GM19239 (cell line): ENCODE measurements at places on chromosomes 1 and 21.

GRCh38 chr1:41842326-41842725, 76.4 kb downstream of the HIVEP3 start:
- DNase-seq, result no peak

DNA sequence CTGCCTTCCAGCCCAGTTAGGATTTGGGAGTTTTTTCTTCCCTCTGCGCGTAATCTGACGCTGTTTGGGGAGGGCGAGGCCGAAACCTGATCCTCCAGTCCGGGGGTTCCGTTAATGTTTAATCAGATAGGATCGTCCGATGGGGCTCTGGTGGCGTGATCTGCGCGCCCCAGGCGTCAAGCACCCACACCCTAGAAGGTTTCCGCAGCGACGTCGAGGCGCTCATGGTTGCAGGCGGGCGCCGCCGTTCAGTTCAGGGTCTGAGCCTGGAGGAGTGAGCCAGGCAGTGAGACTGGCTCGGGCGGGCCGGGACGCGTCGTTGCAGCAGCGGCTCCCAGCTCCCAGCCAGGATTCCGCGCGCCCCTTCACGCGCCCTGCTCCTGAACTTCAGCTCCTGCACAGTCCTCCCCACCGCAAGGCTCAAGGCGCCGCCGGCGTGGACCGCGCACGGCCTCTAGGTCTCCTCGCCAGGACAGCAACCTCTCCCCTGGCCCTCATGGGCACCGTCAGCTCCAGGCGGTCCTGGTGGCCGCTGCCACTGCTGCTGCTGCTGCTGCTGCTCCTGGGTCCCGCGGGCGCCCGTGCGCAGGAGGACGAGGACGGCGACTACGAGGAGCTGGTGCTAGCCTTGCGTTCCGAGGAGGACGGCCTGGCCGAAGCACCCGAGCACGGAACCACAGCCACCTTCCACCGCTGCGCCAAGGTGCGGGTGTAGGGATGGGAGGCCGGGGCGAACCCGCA, at the start of gene PCSK9:
TSS of gene PCSK9 (plus strand) at position 207 of the 741 bp plus-strand sequence. CDS start at position 497, 290 bp downstream.
- no peak for DNase-seq

DNA sequence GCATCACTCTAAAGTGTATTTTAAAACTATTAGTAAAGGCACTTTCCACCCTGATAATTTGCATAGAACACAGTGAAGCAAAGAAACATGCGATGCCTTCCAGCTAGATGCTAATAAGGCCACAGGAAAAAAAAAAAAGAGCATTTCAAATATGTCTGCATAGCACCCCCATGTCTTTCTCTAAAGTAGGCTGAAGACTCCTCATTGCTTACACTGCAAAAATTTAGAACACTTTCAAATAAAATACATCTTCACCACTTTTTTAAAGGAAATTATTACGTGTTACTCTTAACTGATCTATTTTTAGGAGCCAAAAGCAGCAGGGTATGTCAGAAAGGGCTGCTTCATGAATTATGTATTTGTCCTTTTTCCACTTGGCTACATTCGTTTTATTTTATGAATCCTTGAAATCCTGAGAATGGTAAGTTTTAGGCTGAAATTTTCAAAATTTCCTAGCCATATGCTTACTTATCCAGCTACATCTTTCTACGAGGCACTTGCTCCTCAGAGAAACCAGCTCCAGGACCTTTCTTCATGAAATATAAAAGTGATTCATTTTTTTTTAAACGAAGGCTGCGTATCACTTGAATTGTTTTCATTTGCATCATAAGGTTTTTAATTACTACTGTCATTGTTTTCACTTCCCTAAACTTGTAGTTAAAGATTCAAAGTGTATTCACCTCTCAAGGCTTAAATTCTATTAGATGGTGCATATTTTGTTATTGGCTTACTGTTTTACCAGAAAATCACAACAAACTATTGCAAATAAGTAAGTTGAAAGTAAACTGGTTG, 513.0 kb downstream of the PTPRC start:
- no peak for DNase-seq

- no peak for DNase-seq
Measured at GRCh38 chr1:98559291-98559690, 102.2 kb upstream of the SNX7 start.

- no peak for DNase-seq
Measured at GRCh38 chr1:63319046-63320021, 3.0 kb upstream of the FOXD3 start.

DNA sequence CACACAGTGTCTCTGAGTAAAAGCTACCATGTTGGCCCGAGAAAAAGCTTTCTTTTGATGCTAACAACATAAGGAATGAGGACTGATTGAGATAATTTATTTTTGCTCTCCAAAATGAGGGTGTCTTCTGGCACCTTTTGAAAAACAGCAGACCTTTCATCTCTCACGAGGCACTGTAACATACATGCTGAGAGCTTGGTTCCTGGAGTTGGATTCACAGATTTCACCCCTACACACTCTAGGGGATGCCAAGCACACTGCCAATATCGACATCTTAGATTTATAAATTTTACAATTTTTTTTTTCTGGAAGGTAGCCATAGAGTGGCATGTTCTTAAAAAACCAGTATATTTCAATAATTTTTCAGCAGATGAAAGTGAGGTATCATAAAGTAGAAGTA, 408.3 kb downstream of the DSCAM start:
- DNase-seq, result no peak

DNA sequence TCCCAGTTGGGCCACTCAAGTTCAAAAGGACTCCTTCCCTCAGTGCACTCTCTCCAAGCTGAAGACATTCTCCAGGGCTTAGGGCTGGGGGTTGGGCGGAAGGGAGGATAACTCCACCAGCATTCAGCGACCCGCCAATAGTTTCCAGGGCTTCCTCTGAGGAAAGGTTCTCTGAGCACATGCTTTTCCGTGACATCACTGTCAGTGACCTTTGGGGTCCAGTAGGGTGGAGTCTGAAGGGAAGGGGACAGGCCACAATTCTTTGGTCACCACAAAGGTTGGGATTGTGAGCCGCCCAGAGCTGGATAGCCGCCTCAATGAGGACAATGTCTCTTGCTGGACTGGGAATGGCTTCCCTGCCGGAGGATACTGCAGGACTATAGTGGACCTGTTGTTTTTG, 22.8 kb upstream of the RXRG start:
- no peak for DNase-seq
